PC-9 (cell line): ENCODE measurements at places on chromosomes 2 and 18. TPM values are rescaled to one million over a fixed set of nuclear protein-coding genes. Genes with fewer than 3 reads are reported as not detected.

Gene PROKR1
- not detected in 2 replicates for total RNA-seq

DNA sequence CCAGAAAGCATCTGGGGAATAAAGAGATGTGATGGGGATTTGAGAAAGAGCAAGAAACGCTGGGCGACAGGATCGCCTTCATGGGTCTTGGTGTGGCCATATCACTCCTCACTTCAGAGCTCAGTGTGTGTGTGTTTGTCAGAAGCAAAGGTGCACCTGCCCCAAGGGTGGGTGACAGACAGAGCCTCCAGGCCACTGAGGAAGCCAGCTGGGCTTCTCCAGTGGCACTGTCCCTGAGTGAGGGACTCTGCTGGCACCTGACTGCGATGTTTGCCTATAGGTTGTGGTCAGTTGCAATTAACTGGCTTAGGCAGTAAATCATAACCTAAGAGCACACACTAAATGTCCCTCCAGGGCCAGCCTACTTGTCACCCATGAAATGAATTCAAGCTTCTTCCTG is 23.5 kb upstream of the GNAL start:
- H3K36me3 ChIP-seq, result no peaks in the 10 kb centered on the region
- no peak overlapping the region for H3K27ac ChIP-seq
- H3K27me3 ChIP-seq, result peaks cover 98% of the 10 kb centered on the region
- no peak for DNase-seq
- no peak overlapping the region for H3K4me3 ChIP-seq
- H3K4me1 ChIP-seq, result no peaks in the 10 kb centered on the region

GRCh38 chr18:59952283-59953007 is 52.6 kb downstream of the PMAIP1 start:
- DNase-seq, result no peak
- H3K27ac ChIP-seq, result peak overlapping the region; percentile 91
- peaks cover 58% of the 10 kb centered on the region for H3K4me1 ChIP-seq

GRCh38 chr2:232491139-232491780 is 3.6 kb upstream of the ECEL1 start:
- H3K27me3 ChIP-seq, result peaks cover 15% of the 10 kb centered on the region; the same call in 1 of the 2 replicates
- no peaks in the 10 kb centered on the region for H3K4me1 ChIP-seq
- no peak overlapping the region for H3K27ac ChIP-seq
- H3K4me3 ChIP-seq, result no peak overlapping the region
- no peak for DNase-seq

GRCh38 chr2:191601060-191601459 is 76.9 kb upstream of the NABP1 start:
- no peaks in the 10 kb centered on the region for H3K36me3 ChIP-seq
- no peak for DNase-seq
- no peaks in the 10 kb centered on the region for H3K4me1 ChIP-seq
